ENCODE measurements at places on chromosomes 2 and 18.

GRCh38 chr2:28895189-28895893, 874 bp downstream of the WDR43 start:
- DNase-seq = no peak

- DNase-seq = no peak
Observed at GRCh38 chr2:7676714-7677113, 759.5 kb downstream of the RNF144A start.

DNA sequence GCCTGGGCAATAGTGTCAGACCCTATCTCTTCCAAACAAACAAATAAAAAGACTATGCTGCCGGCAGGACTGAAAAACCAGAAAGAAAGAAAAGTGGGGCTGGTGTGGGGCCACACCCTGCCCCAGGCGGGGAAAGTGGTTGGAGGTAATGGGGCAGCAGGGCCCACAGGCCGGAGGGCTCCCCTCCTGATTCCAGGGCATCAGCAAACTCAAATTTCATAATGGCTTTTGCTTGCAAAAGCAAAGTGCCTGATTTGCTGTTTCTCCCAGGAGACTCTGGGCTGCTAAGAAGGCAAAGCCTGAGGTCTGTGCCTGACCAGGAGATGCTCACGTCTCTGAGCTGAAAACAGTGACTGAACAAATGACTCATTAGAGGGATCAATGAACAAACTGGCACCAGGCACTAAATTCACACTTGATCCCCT, 121.9 kb downstream of the HDAC4 start:
- no peak for DNase-seq

DNA sequence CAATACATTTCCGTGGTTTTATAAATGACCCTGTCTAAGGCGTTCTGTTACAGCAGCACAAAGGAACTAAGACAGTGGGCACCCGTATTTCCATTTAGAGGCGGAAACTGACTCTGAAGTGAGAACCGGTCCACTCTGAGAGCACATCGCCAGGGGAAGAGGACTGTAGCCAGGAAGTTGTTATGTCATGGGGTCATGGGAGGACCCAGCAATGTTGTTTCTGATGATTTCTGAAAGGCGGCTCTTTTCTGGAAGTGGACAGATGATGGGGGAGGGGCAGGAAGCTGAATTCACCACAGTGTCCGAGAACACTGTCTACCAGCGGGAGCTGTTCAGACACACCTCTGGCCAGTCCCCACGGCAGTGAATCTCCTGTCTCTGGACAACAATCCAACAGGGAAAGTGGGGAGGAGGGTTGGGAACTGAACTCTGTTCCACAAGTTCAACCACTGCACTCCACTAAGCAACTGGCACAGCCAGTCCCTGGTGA, 2.1 kb upstream of the LRRFIP1 start:
- DNase-seq = no peak

DNA sequence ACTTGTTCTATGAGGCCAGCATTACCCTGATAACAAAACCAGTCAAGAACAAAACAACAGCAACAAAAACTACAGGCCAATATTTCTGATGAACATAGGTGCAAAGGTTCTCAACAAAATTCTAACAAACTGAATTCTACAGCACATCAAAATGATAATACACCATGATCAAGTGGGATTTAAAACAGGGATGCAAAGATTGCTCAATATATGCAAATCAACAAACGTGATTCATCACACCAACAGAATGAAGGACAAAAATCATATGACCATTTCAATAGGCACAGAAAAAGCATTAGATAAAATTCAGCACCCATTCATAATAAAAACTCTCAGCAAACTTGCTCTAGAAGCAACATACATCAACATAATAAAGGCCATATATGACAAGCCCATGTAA, 173.6 kb downstream of the CAMKMT start:
- DNase-seq = no peak
